ENCODE measurements at places on chromosomes 1 and 21.

DNA sequence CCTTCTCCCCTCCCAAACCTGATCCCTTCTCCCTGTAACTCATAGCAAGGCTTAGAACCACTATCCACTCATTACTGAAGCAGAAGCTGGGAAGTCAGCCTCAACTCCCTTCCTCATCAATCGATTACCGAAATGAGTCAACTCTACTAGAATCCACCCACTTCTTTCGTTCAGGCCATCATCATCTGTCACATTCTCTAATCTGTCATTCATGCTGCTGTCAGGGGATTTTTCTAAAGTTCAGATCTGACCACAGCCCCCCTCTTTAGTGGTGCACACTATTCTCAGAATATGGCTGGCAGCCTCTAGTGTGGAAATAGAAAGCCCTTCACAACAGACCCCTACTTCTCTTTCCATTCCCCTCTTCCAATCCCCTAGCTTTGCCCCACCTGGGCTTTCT lies 5.1 kb downstream of the NT5C1A start:
- DNase-seq: no peak

DNA sequence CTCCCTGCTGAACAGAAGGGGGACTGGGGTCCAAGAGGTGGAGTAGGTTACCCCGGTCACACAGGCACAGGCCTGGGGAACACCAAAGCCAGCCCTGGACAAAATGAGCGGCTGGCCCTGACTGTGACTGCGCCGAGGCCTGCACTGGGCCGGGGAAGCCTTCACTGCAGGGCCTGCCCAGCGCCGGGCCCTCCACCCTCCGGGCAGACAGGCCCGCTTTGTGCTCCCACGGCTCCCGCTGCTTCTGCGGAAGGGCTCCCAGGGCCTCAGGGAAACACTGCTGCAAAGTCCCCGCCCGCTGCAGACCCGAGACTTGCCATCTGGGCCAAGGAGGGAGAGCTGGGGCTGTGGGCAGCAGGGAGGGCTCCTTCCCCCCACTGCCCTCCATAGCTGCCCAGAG lies 35.3 kb downstream of the MEGF6 start:
- no peak for DNase-seq

DNA sequence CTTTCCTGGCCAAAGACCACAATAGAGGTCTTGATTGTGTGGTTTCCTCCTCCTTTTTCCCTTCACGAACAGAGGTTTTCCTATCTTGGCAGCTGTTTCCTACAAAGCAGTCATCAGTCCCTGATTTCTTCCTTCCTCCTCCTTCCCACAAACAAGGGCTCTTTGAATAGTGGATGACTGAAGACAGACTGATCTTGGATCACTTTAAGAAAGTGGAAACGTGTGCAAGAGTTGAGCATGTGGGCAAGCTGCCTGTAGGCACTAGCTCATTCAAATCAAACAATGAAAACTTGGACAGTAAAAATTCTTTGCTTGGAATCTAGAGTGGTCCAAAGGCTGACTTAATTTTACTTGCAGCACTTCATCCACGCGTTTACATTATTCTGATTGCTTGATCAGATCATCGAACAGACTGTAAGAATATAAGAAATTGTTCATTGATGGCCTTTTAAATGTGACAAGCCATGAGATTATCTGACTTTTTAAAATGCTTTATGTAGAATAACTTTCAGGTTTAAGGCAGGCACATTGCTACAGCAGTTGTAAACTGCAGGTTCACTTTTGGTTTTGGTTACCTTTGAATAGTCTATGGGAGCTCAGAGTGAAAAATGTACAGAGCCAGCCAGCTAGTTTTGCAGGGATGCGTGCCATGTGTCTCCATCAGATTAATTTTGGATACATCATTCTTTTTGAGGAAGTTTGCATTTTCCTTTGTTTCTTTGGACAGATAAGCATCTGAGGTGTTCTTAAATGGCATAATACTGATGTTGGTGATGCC lies 34.4 kb downstream of the ADGRL2 start:
- DNase-seq: no peak

- DNase-seq: no peak
Observed at GRCh38 chr1:24416666-24417391, 1.2 kb downstream of the NIPAL3 start.

DNA sequence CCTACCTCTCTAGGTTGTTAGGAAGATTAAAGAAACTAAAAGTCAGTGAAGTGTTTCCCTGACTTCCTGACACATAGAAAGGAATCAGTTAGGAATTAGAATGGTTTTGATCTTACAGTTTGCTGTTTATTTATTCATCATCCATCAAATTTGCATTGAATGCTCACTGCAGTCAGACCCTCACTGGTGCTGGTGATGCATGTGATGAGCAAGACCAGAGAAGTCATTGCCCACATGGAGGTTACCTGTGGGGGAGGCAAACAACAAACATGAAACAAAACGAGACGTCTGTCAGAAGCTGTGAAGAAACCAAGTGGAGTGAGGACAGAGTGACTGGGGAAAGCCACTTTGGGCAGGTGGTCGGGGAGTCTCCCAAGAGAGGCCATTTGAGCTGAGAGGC lies 6.4 kb downstream of the CTPS1 start:
- DNase-seq: no peak

DNA sequence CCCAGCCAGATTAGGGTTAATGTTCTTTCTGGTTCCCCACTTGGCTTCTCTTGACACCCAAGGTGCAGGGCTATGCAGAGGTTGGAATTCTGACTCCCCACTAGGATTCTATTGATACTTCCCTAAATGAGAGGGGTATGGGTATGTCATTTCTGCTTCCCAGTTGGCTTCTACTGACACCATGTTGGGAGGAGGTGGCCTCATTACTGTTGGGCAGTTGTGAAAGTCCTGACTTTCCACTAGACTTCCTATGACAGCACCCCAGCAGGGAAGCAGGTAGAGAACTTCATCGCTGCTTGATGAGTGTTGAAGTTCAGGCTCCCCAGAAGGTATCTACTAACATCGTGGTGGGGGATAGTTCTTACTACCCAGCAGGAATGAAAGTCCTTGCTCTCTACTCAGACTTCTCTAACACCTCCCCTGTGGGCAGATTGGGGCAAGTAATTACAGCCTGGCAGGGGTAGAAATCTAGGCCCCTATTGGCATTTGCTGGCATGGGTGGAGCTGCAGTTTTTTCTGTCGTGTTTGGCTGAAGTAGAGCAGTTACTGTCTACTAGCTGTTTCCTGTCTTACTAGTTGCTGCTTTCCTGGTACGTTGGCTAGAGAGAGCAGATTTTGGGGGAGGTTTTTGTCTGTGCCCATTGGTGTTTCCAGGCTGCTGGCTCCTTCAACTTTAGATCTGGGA lies 41.5 kb downstream of the ZYG11B start:
- no peak for DNase-seq

- no peak for DNase-seq
Observed at GRCh38 chr21:41364308-41364707, 2.5 kb downstream of the MX2 start.

DNA sequence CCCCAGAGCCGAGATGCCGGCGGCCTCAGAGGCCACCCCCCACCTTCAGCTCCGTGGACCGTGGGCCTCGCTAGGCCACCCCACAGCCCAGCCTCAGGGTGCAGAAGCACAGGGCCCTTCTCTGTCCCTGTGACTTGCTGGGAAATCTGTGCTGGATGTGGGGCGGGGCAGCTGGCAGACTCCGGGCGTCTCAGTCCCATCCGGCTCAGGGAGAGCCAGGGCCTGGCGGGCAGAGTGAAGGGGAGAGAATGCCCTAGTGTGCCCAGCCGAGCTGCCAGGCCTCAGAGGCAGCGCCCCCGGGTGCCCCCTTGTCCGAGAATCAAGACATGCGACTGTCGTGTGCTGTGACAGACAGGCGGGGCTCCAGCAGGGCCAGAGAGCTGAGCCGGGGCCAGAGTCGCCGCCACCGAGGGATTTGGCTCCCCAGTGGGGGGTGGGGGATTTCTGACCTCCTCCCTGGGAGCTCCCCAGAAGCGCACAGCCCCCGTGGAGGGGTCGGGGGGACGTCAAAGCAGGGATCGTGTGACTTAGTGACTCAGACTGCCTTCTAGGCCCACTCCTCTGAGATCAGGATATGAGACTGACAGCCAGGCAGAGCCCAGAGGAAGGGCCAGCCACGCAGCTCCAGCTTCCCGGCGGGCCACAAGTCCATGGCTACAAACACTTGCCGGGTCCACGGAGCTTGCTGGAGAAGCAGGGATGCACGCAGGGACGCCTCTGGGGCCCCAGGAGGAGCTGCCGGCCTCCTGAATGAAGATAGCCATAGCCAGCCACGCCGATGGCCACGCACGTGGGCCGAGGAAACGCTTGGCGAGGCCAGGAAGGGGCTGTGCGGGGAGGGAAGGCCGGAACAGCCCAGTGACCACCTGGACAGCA lies 11.9 kb downstream of the COL6A1 start:
- no peak for DNase-seq

DNA sequence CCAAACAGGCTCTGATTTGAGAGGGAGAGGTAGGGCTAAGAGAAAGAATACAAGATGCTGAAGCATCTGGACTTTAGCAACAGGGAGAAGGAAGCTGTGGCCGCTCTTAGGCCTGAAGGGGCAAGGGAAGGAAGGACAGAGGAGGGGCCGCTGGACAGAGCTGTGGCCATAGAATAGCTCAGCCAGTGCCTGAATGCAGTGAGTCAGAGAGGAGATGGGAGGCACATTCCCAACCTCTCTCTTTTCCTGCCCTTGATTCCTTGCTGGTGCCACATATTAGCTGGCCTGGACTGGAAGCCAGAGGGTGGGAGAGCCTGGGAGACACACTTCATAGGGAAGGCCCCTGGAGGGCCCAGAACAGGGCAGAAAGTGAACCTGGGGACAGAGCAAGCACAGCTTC lies 83.4 kb upstream of the POU3F1 start:
- DNase-seq: no peak

DNA sequence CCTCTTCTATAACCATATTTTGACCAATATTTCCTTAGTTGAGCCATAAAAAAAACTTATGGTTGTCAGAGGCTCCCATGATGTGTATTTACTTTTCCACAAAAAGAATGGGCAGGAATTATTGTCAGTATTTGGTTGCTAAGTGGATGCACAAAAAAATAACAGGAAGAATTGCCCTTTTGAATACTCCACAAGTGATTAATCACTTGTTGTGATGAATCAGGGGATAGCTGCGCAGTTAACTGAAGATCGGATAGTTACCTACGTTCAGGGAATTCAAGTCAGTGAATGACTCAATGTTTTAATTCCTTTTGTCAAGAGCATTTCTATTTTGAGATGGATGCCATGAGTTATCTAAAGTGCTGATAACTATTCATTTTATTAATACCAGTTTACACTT lies 785.2 kb upstream of the B3GALT2 start:
- DNase-seq: no peak

GRCh38 chr1:164223378-164223777 lies 335.6 kb upstream of the PBX1 start:
- no peak for DNase-seq

- DNase-seq: no peak
Observed at GRCh38 chr1:72690871-72691270, 408.5 kb upstream of the NEGR1 start.

GRCh38 chr1:50441183-50441582 lies 17.9 kb upstream of the DMRTA2 start:
- DNase-seq: no peak

DNA sequence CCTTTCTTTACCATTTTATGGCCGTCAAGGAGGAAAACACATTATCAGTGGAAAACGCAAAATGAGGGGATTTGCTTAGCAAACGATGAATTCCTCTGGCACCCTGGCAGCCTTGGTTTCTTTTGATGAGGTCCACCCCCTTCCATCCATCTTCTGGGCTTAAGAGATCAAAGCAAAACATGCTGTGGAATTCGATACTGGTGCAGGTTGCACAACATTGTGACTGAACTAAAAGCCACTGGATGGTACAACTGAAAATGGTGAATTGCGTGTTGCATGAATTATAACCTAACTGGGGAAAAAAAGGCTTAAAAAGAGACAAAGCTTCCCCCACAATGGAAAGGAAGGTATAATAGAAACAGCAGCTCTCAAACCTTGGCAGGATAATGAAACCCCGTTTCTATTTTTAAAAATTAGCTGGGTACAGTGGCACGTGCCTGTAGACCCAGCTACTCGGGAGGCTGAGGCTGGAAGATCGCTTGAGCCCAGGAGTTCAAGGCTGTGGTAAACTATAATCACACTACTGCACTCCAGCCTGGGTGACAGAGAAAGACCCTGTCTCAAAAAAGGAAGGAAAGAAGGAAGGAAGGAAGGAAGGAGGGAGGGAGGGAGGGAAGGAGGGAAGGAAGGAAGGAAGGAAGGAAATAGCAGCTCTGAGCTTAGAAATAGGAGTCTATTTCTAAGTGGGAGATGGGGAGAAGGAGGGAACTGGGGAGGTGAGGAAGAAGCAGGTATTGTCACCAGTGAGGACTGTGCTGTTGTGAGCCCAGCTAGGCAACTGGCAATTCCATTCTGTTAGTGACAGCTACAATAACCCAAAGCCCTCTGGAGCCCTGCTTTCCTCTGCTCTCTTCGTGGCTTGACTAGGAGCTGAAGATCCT lies 29.0 kb upstream of the LGALS8 start:
- no peak for DNase-seq

DNA sequence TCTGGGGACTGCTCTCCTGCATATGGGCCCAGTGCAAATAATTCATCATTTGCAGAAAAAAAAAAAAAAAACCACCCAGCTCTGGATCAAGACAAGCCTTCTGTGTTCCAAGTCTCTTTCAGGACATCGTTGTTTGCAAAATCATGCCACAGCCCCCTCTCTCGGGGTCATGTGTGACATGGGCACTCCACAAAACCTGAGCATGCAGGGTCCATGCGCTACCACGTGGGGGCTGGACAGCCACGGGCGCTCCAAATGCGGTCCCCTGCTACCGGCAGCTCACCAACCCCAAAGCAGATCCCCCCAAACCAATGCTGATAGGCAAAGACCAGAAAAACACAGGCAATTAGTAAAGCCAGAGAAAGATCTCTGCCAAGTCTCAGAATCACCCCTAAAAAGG lies 17.6 kb downstream of the NPHP4 start:
- DNase-seq: no peak

- no peak for DNase-seq
Observed at GRCh38 chr1:228475812-228476211, 11.4 kb upstream of the RNF187 start.

GRCh38 chr1:161171696-161172095 lies 5.5 kb downstream of the PPOX start:
- no peak for DNase-seq

- no peak for DNase-seq
Observed at GRCh38 chr1:108182959-108183700, 17.0 kb downstream of the SLC25A24 start.

- no peak for DNase-seq
Observed at GRCh38 chr1:211356723-211357407, 30.2 kb downstream of the TRAF5 start.

DNA sequence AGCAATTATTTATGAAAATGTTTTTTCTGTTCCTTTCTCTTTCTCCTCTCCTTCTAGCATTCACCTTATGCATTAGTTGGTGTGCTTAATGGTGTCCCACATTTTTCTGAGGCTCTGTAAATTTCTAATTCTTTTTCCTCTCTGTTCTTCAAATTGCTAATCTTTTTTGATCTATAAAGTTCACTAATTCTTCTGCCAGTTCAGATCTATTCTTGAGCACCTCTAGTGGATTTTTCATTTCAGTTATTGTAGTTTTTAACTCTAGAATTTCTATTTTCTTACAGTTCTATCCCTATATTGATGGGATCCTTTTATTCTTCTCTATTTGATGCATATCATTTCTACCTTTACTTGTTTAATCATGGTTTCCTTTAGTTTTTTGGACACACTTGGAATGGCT lies 22.4 kb downstream of the CFAP57 start:
- no peak for DNase-seq

Measured in activated CD4-positive, alpha-beta T cell treated with anti-CD3 and anti-CD28 coated beads, Interleukin-2, amount 50 U/mL, for 4 hours (primary cell).